SW 1271 (cell line): ENCODE measurements at places on chromosomes 3 and 15.

DNA sequence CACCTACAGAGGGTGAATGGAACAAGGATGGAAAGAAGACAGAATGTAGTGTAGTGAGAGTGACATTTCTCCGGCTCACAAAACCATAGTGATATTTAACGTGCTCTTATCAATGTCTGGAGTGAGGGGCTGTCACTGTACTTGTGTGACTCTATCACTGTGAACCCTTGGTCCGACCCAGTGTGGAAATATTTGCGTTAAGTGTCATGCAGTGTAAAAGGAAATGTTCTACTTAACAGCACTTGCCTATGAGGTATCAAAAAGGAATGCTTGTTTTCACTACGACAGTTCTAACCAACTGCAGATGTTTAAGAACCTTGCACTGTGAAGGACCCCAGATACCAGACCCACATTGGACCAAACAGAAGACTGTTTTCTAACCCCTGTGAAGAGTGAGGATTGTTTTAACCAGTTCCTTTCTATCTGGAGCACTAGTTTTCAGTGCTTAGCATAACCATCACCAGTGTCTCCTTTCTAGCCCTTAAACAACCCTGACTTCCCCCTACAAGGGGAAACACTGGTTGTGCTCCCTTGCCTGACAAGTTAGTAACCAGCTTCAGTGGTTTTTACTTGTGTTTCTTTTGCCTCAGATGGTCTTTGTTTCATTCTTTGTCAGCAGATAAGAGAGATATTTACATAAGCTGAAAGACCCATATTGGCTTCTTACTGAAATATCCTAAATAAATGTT, 144.7 kb upstream of the ABHD17C start:
- DNase-seq, result peak; percentile 38

DNA sequence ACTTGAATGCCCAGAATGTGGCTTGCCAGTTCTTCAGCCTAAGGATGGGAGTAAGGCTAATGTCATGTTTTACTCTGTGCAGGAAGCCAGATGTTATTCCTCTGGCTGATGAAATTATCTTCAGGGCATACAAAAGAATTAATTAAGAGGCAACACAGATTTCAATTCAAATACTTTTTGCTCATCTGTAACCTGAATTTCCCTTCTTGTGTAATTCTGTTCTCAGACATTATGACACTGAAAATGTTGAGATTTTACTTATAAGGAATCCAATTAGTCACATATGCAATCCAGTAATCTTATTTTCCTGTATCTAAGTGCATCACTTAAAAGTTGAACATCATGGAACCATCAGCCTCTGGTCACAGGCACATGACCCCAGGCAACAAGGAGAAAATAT, 136.5 kb downstream of the CPNE4 start:
- no peak for DNase-seq

DNA sequence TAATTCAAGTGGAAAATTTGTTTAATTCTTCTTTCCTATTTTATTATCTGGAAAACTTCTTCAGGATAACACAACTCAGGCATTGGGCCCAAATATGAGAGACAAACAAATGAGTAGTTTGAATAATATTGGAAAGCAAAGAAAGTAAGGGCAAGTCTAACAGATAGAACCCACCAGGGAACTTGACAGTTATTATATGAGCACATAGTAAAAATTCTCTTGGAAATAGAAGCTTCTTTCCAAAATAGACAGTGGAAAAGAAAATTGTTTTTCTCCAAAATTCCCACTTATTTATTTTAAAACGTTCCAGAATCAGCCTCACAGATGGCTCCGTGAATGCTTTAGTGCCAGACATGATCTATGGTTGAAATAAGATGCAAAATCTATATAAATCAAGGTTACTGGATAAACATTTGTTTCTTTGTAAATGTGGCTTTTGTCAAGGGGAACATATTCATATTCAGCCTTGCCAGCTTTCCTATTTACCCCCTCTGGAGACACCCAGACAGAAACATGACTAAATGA, 23.9 kb downstream of the LDHAL6B start:
- no peak for DNase-seq

DNA sequence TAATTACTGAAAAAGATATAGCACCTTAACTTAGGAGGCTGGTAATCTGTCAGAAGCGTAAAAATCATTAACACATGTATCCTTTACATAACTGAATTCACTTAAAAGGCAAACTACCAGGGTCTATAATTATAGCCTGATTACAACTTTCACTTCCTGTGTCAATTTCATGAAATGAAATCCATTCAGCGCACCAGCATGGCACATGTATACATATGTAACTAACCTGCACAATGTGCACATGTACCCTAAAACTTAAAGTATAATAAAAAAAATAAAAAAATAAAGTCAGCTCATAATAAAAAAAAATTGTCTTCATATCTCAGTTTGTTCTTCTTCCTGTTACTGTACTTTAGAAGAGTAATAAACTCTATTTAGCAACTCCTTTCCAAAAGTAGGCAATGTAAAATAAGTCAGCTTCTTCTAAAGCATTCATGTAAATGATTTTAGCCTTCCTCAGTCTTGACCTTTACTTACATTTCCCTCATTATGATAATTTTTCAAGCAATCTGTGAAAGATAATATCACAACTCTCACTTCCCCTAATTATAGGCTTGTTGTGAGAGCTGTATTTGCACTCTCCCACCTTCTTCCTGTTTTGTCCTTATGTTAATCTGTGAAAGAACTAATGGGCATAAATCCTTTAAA, 50.1 kb downstream of the KBTBD8 start:
- no peak for DNase-seq

GRCh38 chr3:127035677-127036076, 52.8 kb downstream of the PLXNA1 start:
- no peak for DNase-seq

DNA sequence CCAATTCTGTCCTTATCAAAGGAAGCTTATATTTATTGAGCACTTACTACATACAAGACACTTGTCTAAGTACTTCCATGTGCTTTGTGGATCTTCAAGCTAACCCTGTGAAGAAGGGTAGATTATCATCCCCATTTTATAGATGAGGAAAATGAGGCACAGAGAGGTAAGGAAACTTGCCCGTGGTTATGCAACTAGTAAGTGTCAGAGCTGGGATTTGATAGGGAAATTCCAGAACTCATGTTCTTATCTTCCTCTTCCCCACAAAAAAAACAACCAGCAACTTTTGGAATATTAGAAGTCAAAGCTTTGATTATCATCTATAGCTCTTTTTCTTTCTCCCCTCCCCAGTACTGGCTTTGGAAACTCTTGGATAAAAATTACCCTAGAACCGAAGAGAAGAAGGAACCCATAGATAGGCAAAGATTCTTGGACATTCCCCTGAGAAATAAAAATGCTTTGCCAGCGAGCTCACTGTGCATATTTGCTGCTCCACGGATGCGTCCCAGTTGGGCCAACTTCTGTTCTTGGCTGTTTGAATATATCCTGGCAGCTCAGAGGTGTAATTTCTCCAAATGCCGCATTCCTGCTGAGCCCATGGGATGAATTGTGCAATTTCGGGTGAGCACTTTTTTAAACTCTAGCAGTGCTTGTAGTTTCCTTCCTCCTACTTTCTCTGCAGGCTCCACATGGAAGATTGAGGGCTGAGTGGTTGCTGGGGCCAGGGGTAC, 591.5 kb upstream of the CFAP20DC start:
- no peak for DNase-seq
